ENCODE measurements at places on chromosomes 16 and 17. TPM values are rescaled to one million over a fixed set of nuclear protein-coding genes. Genes with fewer than 3 reads are reported as not detected.

The RAB37 gene
- total RNA-seq = 2.6 TPM

The RFWD3 gene
- total RNA-seq = 4.5 TPM

The EVI2A gene
- total RNA-seq = 3.0 TPM

The RNF43 gene
- 4.4 TPM for total RNA-seq

The HOXB6 gene
- 0.57 TPM for total RNA-seq

The INCA1 gene
- 2.4 TPM for total RNA-seq

The KRTAP2-2 gene
- not detected for total RNA-seq

- no peak for DNase-seq
Observed at GRCh38 chr17:68778726-68779125, 176.5 kb downstream of the ABCA8 start.

- DNase-seq = no peak
Observed at GRCh38 chr16:15450624-15451023, 16.2 kb downstream of the BMERB1 start.

DNA sequence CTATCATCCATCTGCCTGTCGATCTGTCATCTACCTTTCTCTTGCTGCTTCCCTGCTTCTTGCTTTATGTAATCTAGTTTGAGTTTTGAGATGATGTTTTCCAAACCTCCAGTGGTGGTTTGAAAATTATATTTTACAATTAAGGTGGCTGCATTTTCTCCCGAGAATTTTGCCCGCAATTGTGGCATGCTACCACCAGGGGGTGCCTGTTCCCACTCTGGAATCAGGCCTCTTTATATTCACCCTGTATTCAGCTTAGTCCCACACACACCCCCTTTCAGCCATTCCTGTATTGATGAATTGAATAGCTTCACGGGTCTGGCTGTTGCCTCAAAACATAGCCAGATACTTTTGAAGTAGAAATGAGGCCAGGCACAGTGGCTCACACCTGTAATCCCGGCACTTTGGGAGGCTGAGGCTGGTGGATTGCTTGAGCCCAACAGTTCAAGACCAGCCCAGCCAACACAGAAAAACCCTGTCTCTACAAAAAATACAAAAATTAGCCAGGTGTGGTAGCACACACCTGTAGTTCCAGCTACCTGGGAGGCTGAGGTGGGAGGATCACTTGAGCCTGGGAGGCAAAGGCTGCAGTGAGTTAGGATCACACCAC, 3.2 kb downstream of the PRSS22 start:
- DNase-seq = no peak

- peak; percentile 61 for DNase-seq
Observed at GRCh38 chr17:38604479-38605403, 1.0 kb downstream of the SRCIN1 start.

DNA sequence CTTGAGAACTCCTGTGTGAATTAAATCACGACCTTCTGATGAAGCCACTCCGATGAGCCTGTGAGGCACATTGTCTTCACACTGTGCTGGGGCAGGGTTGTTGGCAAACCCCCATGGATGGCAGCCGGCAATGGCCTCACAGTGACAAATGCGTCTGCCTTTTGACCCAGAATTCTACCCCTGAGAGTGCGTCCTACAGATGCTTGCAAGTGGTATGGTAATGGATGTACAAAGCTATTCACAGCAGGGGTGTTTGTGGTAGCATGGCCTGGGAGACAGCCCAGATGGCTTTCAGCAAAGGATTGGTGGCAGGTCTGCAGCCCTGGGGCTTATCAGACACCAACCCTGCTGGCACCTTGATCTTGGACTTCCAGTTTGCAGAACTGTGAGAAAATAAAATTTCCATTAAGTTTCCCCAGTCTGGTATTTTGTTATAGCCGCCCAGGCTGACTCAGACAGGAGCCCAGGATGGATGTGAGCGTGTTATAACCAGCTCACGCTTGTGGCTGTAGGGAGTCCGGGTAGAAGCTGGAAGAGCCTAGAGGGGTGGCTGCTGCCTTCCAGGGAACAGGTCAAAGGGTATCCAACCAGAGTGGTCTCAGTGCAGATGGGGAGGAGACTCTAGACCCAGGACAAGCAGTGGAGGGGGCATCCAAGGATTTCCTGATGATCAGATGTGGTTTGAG, 10.1 kb downstream of the AFMID start:
- DNase-seq = peak; percentile 72

- DNase-seq = no peak
Observed at GRCh38 chr16:49472598-49472997, 99.0 kb downstream of the C16orf78 start.

DNA sequence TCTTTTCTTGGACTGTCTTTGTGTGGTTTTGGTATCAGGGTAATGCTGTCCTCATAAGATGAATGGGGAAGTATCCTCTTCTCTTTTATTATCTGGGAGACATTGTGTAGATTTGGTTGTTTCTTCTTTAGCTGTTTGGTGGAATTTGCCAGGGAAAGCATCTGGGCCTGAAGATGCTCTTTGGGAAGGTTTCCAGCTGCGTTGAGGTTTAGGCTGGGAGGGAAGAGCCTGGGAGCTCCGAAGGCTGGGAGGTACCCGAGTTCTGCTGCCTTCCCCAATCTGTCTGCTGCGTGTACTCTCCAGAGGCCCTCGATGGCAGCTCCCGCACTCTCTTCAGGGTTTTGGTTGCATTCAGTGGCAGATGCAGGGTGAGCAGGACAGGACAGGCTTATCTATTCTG, 25.6 kb upstream of the CRISPLD2 start:
- DNase-seq = no peak

- no peak for DNase-seq
Observed at GRCh38 chr16:2022723-2023091, 3.1 kb downstream of the NPW start.
